T-cell (primary cell): ENCODE measurements at places on chromosomes 12 and 14.

- no peak for DNase-seq
Measured at GRCh38 chr12:53466640-53467039, 14.7 kb downstream of the PCBP2 start.

DNA sequence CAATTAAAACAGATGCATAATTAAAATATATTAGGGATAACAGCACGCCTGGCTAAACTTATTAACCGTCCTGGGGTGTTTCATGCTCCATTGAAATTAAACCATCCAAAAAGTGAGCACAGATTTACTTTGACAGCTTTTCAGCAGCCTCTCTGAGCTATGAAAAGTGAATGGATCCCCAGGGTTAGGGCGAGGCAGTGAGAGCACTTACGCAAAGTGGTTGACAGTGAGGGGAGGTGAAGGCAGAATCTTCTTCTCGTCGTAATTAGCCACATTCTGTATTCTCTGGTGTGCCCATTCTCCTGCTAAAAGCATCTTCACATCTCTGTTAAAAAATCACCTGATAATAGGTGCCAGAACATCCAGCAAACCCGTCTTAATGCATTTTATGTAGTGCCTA is 1.9 kb downstream of the TMTC2 start:
- DNase-seq = no peak

GRCh38 chr12:43370263-43370662 is 181.7 kb downstream of the ADAMTS20 start:
- DNase-seq = no peak

DNA sequence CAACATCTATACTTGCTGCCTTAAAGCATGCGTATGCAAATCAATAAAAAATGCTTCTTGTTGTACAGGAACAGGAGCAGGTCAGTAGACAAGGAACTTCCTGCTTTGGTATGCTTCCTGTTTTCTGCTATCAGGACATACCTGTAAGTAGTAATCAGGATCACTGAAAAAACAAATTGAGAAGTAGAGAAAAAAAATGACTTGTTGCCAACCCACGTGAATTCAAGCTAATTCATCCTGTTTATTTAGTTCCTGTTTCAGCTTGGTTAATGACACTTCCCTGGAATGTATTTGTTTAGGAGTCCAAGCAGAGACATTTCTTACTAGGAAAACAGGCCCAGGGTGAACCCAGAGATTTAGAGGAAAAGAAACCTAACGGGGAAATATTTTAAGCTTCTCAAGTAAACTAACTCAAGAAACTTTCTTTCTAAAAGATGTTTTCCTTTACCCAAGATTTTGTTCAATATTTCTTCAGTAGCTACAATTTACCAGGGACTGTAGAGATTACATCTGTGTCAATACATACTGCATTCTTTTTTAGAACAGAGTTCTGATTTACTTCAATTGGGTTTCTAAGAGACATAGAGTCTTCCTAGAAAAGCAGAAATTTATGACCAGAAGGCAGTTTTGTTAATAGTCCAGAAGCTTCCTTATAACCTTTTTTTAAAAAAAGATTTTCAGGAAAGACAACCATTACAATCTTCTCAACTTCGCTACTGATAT is 124.2 kb downstream of the PAWR start:
- no peak for DNase-seq

GRCh38 chr12:131829356-131829747 is 1.2 kb downstream of the MMP17 start:
- no peak for DNase-seq

DNA sequence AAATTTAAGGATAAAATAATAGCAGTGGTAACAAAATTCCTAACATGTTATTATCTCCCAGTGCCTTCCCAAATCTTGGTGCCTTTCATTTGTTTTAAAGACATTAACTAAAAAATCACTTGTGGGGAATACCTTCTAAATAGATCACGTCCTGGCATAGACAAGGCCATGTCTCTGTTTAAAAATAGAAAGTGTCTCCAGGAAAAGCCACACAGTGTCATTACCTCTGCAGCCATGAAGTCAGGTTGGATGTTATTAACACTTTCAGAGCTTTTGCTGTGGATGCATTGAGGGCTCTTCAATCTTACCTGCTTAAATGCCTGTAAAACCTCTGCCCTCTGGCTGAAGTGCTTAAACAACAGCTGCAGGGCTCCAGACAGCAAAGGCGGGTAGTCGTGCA is 211.1 kb downstream of the ITPR2 start:
- no peak for DNase-seq

GRCh38 chr12:131959641-131960589 is 10.2 kb downstream of the EP400 start:
- DNase-seq = no peak

GRCh38 chr12:43226151-43226550 is 325.9 kb downstream of the ADAMTS20 start:
- no peak for DNase-seq

DNA sequence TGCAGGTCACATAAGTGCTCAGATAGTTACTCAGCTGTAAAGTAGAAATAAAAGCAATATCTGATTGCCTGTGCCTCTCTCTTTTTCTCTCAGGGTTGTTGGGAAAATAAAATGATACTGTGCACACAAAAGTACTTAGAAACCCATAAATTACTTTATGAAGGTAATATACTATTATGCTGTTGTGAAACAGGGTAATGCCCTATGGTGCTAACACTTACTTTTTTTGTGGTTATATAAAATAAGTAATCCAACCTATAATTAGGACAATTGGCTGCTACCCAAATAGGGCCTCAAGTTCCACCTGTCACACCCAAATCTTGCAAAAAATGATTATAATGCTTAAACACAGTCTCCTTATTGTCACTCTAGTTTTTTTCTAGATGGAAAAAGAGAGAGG is 50.6 kb downstream of the DAAM1 start:
- no peak for DNase-seq

DNA sequence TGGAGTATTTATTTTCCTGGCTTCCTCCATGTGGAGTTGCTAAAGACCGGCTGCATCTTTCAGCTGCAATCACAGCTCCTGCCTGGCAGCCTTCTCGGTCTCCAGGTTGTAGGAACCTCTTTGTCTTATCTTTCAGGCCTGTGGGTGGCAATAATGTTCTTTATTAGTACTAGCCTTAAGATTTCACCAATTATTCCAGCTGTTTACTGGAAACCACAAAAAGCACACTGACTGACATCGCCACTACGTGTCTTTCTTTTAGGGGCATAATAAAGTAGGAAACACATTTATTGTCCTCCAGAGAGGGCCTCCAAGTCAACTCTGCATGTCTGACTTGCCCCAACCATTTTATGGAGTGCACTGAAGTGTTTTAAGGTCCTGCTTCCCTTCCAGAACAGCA is 1116.5 kb upstream of the TMEM132C start:
- DNase-seq = no peak

DNA sequence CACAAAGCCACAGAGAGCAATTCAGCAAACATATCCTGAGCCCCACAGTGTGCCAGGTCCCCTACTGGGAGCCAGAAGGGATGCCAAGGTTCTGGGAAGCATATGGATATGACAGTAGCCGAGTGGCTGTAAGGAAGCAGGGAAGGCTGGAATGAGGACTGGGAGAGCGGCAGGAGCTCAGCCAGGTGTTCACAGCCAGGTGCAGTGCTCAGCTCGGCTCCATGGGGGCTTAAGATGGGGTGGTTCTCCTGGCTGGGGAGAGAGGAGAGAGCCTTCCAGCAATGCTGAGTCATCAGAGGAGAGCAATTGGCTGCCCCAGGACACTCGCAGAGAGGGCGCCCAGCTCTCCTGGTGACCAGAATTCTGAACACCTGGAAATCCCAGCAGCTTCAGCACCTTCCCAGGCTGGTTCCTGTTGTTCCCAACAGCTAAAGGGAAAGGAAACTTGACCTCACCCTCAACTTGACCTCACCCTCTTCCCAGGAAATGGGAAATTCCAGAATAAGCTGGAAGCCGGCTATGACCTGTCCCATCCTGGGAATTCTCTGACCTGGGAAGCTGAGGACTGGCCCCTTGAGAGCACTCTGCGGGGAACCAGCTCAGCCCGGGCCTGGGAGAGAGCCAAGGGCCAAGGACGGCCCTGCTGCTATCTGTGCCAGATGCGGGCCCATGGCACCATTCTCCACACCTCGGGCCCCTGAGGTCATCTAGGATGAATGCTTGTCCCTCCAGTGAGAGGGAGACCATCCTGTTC is 34.6 kb downstream of the SLC6A12 start:
- no peak for DNase-seq

DNA sequence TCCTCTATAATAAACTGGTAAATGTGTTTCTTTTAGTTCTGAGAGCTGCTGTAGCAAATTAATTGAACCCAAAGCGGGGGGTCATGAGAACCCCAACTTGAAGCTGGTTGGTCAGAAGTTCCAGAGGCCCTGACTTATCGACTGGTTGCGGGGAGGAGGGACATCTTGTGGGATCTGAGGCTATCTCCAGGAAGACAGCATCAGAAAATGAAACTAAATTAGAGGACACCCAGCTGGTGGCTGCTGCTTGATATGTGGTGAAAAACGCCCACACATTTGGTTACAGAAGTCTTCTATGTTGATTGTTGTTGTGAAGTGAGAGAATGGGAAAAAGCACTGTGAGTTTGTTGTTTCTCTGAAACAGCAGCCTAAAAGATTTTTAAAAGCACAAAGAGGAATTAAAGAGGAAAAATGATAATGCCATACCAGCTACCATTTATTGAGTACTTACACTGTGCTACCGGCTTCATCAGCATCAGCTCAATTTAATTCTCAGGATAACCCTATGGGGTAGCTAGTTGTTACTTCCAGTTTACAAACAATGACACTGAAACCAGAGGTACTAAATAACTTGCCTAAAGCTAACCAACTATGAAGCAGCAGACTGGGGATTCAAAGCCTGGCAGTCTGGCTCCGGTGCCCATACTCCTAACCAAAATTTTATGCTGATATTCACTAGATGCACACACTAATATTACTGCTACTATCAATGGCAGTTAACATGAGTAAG is 24.3 kb downstream of the DDX24 start:
- DNase-seq = no peak

DNA sequence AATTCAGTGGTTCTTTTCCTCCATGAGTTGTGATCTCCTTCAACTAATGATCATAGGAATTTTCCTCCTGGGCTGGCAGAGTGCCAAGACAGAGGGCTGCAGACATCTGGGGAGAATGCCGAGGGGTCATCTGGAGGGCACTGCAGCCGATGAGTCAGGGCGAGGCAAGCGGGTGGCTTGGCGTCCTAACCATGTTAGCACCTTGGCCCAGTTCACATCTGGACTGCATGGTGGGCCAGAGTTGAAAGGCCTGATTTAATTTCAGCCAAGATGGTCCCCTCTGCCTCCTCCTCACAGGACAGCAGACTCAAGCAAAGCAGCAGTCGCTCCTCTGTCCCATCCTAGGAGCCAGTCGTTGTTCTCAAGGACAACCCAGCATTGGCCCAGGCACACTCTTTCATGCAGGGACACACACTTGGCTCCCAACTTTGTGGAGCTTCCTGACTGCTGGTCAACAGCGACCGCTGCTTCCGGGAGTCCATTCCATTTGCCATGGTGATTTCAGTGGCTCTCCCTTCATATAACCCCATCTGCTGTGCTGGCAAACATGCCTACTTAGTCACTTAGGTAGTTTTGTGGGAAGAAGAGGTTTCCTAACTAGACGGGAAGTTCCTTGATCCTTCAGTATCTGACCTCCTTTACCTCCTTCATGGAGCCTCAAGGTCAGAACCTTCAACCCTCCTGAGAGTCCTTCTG is 161.8 kb downstream of the TTC8 start:
- no peak for DNase-seq

DNA sequence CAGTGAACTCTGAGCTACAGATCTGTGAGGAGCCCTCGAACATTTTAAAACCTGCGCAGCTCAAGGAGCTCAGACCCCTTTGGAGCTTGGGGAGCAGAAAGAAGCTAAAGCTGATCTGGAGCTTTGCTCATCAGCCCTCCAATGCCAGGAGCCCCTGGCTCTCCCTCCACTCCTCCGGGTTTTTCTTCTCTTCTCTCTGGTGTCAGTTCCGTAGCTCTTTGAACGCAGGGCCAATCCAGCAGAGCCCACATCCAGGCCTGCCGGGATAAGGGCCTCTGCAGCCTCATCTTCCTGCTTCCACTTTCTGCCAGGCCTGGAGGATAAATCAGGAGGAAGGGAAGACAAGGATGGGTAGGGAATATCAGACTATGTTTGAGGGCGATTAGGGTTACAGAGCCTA is 6.0 kb downstream of the HOXC4 start:
- DNase-seq = no peak

GRCh38 chr14:23557521-23557920 is 1.4 kb downstream of the THTPA start:
- no peak for DNase-seq

GRCh38 chr12:5827591-5827990 is 117.5 kb downstream of the ANO2 start:
- DNase-seq = no peak

DNA sequence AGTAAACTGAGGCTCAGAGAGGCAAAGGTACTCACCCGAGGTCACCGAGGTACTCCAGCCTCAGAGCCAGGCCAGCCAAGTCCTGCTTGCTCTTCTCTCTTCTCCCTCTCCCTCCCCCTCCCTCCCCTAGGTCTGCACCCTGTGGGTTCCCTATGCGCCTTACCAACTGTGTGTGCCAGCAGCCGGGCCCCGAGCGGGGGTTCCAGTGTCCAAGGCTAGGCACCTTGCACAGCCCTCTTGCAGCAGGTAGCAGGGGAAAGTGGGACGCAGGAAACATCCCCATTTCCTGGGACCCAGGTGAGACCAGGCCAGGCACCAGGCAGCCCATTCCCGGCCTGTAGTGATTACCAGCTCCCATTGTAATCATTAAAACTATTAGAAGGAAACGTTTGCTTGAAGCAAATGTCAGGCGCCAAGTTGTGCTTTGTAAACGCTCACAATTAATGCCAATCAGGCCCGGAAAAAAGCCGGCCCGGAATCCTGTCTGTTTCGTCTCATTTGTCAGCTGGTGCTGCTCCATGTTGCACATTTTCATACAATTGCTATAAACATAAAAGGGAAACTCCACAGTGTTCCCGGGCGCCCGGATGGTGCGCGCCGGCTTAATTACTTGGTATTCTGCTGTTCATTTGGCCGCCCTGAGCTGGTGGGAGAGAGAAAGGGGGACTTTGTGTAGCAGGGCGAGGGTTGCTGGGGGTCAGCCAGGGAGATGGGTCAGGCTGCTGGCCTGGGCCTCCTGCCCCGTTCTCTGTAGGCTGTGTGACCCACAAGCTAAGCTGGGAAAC is 11.9 kb downstream of the FAM222A start:
- DNase-seq = no peak

- DNase-seq = no peak
Measured at GRCh38 chr12:64099397-64099796, 122.7 kb downstream of the KICS2 start.

GRCh38 chr14:90453401-90453951 is 56.6 kb downstream of the CALM1 start:
- no peak for DNase-seq

DNA sequence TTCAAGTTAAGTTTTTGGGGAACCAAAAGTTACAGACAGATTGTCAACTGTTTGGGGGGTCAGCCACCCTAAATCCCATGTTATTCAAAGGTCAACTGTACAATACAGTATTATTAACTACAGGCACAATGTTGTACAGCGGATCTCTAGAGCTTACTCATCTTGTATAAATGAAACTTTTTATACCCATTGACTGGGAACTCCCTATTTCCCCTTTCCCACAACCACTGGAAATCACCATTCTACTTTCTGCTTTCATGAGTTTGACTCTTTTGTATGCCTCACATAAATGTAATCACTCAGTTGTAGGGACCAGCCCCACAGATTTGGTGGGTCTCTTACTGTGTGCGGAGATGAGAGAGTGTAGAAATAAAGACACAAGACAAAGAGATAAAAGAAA is 57.8 kb downstream of the SLCO1B3 start:
- no peak for DNase-seq
